ENCODE measurements at places on chromosomes 6 and 20. TPM values are rescaled to one million over a fixed set of nuclear protein-coding genes. Genes with fewer than 3 reads are reported as not detected.

The DYNLT2 gene
- total RNA-seq, result 0.68 TPM

The LST1 gene
- total RNA-seq, result not detected

The BNIP5 gene
- not detected for total RNA-seq

GRCh38 chr20:52497731-52498130 lies 306.2 kb upstream of the ZFP64 start:
- DNase-seq, result no peak

- no peak for DNase-seq
Measured at GRCh38 chr6:11607383-11607782, 69.8 kb downstream of the TMEM170B start.

- DNase-seq, result peak; percentile 53
Measured at GRCh38 chr6:57173056-57173885, 1.1 kb downstream of the BAG2 start.

GRCh38 chr20:36703530-36703929 lies 42.4 kb downstream of the NDRG3 start:
- no peak for DNase-seq
